Activated T-helper 1 cell treated with anti-CD3 and anti-CD28 coated beads, Interleukin-2, amount 50 U/mL, for 16 hours (primary cell): ENCODE measurements at places on chromosomes 3 and 15.

- no peak for DNase-seq
Observed at GRCh38 chr3:195246581-195246995, 24.4 kb downstream of the XXYLT1 start.

GRCh38 chr3:16509721-16510619 lies 3.5 kb downstream of the RFTN1 start:
- DNase-seq = no peak

DNA sequence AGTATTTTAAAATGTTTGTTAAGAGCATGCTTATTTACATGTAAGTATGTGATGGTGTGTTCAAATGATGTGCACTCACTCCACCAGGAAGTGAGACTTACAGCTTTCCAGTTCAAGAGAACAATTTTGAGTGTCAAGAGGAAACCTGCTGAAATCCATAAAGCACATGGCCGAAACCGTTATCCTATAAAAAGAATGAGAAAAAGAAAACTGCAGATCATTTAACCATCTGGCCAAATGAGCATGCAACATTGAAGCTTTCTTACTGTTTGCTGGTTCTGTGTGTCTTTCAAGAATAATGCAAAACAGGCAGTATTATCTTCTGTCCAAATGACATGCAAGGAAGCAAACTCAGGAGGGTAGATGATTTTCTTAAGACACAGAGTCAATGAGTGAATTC lies 26.3 kb downstream of the GABRR3 start:
- no peak for DNase-seq

DNA sequence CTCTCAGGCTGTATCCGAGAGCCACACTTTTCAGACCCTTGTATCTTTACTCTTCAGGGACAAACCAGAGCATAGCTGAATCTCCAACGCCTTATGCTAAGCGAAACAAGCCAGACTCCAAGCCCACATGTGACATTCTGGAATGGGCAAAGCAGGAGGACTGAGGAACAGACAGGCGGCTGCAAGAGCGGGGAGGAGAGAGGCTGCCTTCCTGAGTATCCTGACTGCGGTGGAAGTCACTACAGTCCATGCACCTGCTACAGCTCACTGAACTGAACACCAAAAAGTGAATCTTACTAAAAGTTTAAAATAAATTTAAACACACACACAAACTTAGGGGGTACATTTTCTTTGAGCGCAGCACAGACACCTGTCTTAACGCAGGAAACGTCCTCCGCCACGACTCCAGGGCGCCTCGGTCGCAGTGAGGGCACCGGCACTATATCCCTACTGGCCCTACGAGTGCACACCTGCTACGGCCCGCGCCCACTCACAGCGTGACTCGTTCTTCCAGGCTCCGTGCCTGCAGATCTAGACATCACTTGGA lies 1.4 kb downstream of the CYFIP1 start:
- DNase-seq = no peak

- no peak for DNase-seq
Observed at GRCh38 chr15:69665641-69666111, 213.1 kb downstream of the RPLP1 start.

- DNase-seq = peak; percentile 66
Observed at GRCh38 chr3:172591876-172592771, 68.9 kb upstream of the TNFSF10 start.

DNA sequence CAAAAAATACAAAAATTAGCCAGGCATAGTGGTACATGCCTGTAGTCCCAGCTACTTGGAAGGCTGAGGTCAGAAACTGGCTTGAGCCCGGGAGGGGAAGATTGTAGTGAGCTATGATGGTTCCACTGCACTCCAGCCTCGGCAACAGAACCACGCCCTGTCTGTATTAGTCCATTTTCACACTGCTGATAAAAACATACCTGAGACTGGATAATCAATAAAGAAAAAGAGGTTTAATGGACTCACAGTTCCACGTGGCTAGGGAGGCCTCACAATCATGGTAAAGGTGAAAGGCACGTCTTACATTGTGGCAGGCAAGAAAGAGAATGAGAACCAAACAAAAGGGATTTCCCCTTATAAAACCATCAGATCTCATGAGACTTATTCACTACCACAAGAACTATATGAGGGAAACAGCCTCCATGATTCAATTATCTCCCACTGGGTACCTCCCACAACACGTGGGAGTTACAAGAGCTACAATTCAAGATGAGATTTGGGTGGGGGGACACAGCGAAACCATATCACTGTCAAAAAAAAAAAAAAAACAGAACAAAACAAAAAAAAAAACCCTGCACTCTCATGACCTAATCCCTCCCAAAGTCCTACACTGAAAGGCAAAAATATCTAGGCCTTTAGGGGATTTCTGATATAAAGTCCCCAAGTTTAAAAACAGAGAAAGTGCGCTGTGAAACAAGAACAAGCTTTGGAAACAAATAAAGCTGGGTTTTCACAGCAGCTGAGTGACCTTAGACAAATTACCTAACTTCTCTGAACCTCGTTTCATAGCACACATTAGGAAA lies 224.7 kb downstream of the IGSF11 start:
- DNase-seq = no peak

- no peak for DNase-seq
Observed at GRCh38 chr3:195768831-195769303, 42.9 kb downstream of the MUC4 start.

- DNase-seq = no peak
Observed at GRCh38 chr3:45273681-45274515, 47.8 kb upstream of the TMEM158 start.

GRCh38 chr3:47440131-47440530 lies 35.6 kb downstream of the SCAP start:
- DNase-seq = no peak

DNA sequence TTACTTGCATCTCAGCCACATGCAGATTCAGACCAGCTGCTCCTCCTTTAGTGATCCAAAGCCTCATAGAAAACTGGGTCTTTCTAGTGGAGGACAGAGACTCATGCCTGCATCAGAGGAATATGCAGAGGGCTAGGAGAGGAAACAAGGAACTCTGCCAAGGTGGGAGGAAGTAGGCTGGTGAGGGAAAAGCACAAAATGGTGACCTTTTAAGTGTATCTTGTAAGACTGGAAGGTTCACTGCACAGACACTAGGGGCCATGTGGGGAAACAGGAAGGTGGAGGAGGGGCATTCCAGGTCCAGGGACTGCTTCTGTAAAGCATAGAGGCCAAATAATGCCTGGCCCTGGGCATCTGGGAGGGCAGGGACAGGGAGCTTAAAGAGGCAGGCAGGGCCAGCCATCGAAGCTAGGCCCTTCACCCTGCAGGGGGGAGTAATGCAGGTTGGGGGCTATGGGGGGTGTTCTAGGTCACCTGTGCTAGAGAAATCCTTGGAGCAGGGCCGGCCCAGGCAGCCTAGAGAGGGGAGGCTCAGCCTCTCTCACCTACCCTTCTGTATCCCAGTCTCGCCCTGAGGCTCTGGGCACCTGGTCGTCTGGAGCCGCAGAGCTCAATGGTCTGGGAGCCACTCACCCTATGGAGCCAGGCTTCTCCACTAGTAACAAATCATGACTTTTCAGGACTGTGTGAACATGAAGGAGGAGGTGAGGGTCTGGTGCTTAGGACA lies 117.7 kb downstream of the DNAJB8 start:
- no peak for DNase-seq

- DNase-seq = no peak
Observed at GRCh38 chr15:101045835-101046691, 126.9 kb downstream of the LRRK1 start.
